ENCODE measurements at places on chromosomes 2 and 18. TPM values are rescaled to one million over a fixed set of nuclear protein-coding genes. Genes with fewer than 3 reads are reported as not detected.

Gene CNTNAP5
- total RNA-seq, result not detected

Gene KANSL3
- 35.7 TPM for total RNA-seq

Gene DCC
- total RNA-seq, result not detected

Gene NT5C1B
- total RNA-seq, result not detected

Gene SULT1C4
- 5.2 TPM for total RNA-seq

Gene LRRC30
- not detected for total RNA-seq
